Smooth muscle cell of trachea (primary cell): ENCODE measurements at places on chromosomes 13 and 19. TPM values are rescaled to one million over a fixed set of nuclear protein-coding genes. Genes with fewer than 3 reads are reported as not detected.

Gene VSTM2B
- total RNA-seq, result not detected in 2 replicates

Gene SIGLEC11
- not detected in 2 replicates for total RNA-seq

Gene CEACAM7
- not detected in 2 replicates for total RNA-seq

Gene APOC1
- total RNA-seq, result 0.58 and 0.99 TPM in 2 replicates

Gene SLC44A2
- 43.2 and 45.3 TPM in 2 replicates for total RNA-seq

Gene EFNA2
- total RNA-seq, result not detected in 2 replicates
